ENCODE measurements at places on chromosomes 5 and 9.
A peak's percentile ranks its signal among the peaks of the same experiment; 100 is the strongest.

DNA sequence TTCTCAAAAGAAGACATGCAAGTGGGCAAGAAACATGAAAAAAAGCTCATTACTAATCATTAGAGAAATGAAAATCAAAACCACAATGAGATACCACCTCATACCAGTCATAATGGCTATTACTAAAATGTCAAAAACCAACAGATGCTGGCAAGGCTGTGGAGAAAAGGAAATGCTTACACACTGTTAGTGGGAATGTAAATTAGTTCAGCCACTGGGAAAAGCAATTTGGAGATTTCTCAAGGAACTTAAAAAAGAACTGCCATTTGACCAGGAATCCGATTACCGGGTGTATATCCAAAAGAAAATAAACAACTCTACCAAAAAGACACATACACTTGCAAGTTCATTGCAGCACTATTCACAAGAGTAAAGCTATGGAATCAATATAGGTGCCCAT, 595.4 kb upstream of the RIOK2 start:
- no peak for DNase-seq

- DNase-seq = peak; percentile 2
These were observed 880.1 kb upstream of the SEMA6A start for GRCh38 chr5:117454716-117455212.

DNA sequence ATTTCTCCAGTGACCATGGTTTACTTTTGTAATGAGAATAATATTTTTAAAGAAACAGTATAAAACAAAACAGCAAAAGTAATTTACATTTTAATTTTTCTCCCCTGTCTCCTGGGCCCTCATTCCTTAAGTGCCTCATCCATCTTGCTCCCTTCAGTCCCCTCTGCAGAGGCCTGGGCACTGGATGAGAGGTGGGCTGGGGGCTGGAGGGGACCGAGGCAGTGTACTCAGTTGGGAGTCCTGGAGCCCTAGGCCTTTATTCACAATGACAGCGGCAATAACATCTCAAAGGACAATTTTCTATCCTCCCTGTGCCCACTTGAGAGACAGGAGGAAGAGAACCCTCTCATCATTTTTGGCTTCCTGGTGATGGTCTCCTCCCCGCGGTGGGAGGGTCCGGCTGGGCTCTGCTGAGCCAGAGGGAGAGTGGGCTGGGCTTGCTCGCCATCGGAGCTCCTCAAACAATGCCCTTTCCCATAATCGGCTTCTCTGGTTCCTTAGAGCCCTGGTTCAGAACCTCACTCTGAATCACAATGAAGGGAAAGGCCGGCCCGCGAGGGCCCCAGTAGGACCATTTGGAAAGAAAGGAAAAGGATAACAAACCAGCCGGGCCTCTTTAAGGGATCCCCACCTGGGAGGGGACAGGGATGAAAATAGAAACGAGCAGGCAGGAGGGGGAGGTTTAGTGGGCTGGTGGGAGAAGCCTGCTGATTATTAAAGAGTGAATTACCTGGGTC, 9.7 kb upstream of the SMIM32 start:
- DNase-seq = no peak

DNA sequence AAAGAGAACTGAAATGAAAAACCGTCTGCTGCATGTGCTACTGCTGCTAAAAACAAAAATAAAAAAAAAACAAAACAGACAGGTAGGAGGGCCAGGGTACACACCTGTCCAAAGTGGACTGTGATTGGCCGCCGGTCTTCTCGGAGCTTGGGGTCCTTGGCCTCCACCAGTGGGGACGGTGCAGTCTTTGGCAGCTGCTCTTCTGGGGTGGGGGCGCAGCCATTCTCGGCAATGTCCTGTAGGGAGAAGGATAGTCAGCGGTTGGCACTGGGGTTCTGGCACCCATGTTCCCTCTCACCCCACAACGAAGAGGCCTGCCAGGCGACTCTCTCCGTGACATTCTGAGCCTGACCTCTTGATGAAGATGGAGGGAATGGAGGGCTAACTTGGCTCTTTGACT, 84.3 kb downstream of the CRB2 start:
- DNase-seq = no peak

DNA sequence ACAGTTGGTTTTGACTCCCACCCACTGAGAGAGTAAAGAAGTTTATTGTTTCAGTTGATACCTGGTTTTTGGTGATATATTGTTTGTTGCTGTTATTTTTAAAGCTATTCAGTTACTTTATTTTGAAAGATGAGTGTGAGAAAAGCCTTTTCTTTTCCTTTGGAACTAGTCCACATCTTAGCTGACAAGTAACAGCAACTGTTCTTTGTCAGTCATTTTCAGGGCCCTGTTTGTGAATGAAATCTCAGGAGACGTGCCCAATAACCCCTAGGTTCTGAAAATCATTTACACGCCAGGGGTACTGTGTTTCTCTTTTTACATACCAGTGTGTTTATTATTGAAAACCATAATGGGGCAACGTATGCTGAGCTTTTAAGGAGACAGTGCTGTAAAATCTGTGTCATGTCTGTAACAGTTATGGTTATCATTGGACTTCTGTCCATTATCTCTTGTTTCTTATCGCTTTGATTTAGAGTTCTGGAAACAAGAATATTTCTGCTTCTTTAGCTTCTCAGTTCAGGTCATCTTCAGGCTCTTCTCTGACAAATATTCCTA, 75.0 kb downstream of the LIX1 start:
- DNase-seq = no peak

- no peak for DNase-seq
These were observed 37.8 kb upstream of the SEMA6A start for GRCh38 chr5:116612431-116612830.

- DNase-seq = no peak
These were observed 531.6 kb upstream of the KLF4 start for GRCh38 chr9:108021096-108021710.

- DNase-seq = no peak
These were observed 138.2 kb downstream of the TLE4 start for GRCh38 chr9:79709743-79710674.

DNA sequence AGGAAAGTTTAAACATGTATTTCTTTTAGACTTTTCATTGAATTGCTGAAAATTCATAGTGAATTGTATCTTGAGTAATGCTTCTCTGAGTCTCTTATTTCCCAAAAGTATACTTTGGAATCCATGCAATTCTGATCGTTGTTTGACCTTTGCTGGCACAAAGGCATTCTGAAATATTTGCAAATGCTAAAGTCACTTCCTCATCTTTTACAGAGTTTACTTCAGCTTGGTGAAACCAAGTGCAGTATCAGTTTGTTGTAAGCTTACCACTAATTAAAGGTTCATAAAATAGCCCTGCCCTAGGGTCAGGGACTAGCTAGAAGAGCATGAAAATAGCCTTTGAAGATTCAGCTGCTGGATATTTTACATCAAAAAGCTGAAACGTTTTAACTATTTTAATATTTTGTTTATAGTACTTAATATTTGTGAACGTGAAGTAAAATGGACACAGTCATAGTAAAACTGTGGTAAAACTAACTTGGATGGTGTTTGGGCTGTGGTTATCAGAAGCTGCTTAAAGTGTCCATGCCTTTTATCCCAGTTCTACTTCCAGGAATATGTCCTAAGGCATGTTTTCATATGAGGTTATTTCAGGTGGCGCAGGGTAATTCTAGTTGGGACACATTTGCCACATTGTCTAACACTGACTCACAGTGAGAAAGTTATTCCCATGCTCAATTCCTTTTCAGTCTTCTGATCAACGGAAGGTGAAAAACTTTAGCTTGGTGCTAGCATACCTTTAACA, 45.3 kb downstream of the SLC22A5 start:
- no peak for DNase-seq

DNA sequence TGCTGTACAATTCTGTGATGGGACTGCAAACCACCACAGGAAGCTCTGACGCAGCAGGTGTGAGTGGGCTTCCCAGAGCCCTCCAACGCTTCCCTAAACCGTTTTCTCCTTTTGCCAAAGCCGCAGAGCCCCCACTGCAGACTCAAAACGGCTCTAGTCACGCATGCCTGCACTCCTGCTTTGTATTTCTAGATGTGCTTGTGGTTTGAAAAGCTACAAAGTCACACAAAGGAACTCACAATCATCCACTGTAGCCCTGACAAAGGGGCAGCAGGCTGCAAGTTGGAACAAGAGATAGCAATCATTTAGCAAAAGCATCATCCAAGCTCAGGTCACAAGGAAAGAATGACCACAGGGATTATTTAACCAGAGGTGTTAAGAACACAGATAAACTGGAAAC, 79.3 kb downstream of the PTPN3 start:
- DNase-seq = no peak

GRCh38 chr9:132862533-132862932, 15.6 kb downstream of the AK8 start:
- no peak for DNase-seq

GRCh38 chr5:157596487-157596886, 20.9 kb upstream of the ADAM19 start:
- no peak for DNase-seq

DNA sequence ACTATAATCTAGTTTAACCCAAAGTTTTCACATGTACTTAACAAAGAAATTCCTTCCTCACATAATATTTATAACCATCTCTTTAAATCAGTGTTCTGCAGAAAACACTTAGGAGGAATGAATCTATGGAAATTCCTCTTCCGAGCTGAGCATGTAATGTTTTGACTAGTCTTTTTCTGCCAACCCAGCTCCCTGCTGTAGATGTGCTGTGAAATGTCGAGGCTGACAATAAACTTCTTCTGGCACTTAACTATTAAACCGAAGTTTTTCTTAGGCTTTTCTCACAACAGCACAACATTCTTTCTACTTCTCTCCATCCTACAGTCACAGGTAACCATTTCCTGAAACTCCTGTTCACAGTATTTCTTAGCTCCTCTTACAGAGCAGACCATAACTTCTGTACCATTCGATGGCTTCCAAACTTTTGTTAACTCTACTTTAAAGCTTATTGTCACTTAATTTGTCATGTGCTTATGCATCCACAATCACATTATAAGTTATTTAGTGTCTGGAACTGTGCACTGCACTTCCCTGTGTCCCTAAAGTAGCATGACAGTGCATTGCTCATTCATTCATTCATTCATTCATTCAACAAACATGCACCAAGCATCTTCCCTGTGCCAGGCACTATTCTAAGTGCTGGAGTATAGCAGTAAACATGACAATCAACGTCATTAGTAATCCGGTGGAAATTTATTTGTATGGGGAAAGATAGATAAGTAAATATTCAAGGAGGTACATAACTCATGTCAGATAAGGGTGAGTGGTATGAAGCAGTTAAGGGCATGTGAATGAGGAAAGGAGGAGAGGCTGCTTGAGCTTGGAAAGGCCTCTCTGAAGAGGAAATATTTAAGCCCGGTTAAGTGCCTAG, 54.6 kb downstream of the TSSK1B start:
- DNase-seq = no peak

DNA sequence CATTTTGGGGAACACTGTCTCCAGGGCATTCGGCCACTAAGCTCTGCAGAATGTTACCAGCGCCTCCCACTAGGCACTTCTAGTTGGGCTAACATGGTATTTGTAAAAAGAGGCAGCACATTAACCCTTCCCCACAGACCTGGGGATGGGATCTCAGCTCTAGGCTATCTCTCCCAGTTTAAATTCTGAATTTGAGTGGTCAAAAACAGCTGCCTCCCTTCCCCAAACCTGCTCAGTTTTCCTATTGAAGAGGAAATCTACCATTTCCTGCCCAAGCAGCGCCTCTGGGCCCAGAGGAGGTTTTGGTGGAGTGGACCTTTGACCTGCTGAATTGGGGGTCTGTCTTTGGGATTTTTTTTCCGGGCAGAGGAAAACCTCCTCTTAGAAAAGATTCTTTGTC, 53.2 kb downstream of the ENC1 start:
- DNase-seq = no peak

DNA sequence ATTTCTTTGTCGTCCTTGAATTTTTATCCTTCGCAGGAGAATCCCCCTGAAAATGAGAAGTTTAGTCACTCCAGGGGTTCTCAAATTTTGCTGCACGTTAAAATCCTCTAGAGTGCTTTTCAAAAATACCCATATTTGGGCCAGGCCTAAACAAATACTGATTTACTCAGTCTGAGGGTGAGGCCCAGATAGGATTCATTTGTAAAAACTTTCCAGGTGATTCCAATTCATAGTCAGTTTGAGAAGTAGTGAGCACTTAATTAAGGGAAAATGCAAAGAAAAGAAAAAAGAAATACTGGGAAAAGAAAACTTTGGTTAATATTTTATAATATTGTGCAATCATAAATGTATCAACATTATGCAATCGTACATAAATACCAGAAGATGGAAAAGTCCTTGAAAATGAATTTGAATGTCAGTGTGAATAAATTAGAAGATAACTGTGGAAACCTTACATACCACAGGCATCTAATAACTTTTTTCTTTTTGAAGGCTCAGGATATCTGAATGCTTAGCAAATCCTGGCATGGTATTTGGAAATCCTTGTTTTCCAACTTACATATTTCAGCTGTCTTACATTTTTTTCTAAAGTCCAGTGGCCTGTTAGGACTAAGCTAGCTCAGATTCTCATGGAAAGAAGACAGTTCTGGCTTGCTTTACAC, 116.5 kb upstream of the DAPK1 start:
- no peak for DNase-seq

DNA sequence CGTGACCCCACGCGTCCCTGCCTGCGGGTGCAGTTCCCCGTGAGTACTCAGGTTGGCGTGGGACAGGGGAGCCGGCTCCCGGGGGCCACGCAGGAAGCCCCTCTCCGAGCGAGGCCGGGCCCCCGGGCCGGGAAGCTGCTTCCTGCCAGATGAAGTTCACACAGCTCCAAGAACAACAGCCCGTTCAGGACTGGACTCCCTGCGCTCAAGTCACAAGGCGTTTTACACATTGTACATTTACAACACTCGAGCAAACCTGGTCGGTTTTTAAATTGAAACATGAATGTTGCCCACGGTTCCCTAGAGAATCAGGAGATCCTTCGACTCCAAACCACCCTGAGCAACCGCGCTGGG, 22.4 kb downstream of the SLC9A3 start:
- no peak for DNase-seq

DNA sequence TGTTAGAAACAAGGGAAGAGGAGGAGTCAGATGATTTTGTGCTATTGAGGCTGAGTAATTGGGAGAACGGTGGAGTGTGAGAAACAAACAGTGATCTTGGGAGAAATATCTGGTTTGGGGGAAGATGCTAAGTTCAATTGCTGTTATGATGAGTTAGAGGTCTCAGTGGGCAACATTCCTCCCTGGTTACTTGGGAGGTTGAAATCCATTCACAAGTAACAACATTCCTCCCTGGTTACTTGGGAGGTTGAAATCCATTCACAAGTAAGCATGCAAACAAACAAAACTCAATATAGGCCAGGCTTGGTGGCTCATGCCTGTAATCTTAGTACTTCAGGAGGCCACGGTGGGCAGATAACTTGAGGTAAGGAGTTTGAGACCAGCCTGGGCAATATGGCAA, 38.7 kb downstream of the AGXT2 start:
- DNase-seq = no peak

GRCh38 chr9:91899219-91899563, 50.8 kb downstream of the ROR2 start:
- DNase-seq = no peak

GRCh38 chr5:133610489-133611356, 1.6 kb downstream of the FSTL4 start:
- DNase-seq = no peak

GRCh38 chr9:69009708-69010107, 4.2 kb downstream of the PRKACG start:
- DNase-seq = no peak

GRCh38 chr9:36492865-36493264, 79.8 kb upstream of the MELK start:
- no peak for DNase-seq

GRCh38 chr5:149434162-149435014, 55.3 kb upstream of the IL17B start:
- DNase-seq = peak; percentile 20

- no peak for DNase-seq
These were observed 1244.1 kb upstream of the ACO1 start for GRCh38 chr9:31140316-31140715.

GRCh38 chr9:92795598-92796336, 31.1 kb upstream of the BICD2 start:
- DNase-seq = no peak

Data from stimulated activated CD4-positive, alpha-beta T cell treated with anti-CD3 and anti-CD28 coated beads, Interleukin-15, amount 100 ng/mL, for 1 hour (primary cell).